Caki2 (cell line): ENCODE measurements at places on chromosomes 7 and 10. TPM values are rescaled to one million over a fixed set of nuclear protein-coding genes. Genes with fewer than 3 reads are reported as not detected.

Gene GPR158
- not detected in 2 replicates for total RNA-seq

Gene ABCC2
- 64.4 and 68.4 TPM in 2 replicates for total RNA-seq

Gene CYREN
- total RNA-seq: 78.9 and 131 TPM in 2 replicates

Gene OSBPL3
- 6.3 and 30.3 TPM in 2 replicates for total RNA-seq

Gene LRRC61
- total RNA-seq: 53.9 and 54.9 TPM in 2 replicates

Gene NEUROG3
- not detected in 2 replicates for total RNA-seq

DNA sequence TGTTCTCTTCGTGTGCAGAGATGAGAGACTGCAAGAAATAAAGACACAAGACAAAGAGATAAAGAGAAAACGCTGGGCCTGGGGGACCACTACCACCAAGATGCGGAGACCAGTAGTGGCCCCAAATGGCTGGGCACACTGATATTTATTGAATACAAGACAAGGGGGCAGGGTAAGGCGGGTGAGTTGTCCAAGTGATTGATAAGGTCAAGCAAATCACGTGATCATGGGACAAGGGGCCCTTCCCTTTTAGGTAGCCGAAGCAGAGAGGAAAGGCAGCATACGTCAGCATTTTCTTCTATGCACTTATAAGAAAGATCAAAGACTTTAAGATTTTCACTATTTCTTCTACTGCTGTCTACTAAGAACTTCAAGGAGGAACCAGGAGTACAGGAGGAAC, 762.1 kb downstream of the TNS3 start:
- no peak for DNase-seq

DNA sequence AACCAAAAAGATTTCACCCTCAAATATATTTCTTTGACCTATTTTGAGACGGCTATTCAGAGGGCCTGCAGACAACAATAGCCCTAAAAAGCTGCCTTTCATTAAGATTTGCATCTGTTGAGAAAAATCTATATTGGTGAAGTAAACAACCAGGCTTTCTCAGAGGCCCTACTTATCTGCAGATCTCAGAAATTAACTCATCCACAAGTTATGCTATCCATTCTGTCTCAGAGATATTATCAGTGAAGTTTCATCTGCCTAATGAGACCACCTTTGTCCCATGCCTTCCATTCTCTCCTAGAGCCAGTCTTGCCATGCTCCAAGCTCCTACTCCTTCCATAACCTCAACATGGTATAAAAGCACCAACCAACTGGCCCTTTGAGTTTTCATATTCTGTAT, 130.3 kb downstream of the CACNA2D1 start:
- no peak for DNase-seq

- no peak for DNase-seq
Measured at GRCh38 chr7:103613655-103614642, 167.9 kb upstream of the SLC26A5 start.

DNA sequence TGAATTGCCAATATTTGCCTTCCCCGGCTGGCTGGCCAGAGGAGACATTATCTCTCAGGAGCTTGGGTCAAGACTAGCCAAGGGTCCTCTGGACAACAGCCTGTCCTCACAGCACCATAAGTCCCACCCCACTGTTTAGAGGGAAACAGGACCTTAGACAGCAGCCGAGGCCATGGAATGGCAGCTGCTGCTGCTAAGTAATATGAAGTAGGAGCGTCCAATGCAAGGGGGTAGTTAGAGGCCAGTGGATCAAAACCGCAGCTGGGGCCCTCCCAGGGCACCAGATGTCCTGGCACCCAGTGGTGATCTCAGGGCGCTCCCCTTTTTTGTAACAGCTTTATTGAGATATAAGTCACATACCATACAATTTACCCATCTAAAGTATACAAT, 12.9 kb upstream of the KCP start:
- no peak for DNase-seq

DNA sequence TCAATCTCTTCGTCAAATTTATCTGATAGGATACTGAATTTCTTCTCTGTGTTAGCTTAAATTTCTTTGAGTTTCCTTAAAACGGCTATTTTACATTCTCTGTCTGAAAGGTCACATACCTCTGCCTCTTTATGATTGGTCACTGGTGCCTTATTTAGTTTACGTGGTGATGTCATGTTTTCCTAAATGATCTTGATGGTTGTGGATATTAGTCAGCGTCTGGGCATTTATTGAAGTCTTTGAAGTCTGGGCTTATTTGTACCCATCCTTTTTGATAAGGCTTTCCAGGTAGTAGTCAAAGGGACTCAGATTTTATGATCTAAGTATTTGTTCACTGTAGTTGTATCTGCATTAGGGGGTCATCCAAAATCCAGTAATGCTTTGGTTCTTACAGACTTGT, 1407.5 kb upstream of the LRRTM3 start:
- peak; percentile 51 for DNase-seq

GRCh38 chr10:21401196-21401595, 124.3 kb downstream of the SKIDA1 start:
- peak; percentile 88 for DNase-seq

DNA sequence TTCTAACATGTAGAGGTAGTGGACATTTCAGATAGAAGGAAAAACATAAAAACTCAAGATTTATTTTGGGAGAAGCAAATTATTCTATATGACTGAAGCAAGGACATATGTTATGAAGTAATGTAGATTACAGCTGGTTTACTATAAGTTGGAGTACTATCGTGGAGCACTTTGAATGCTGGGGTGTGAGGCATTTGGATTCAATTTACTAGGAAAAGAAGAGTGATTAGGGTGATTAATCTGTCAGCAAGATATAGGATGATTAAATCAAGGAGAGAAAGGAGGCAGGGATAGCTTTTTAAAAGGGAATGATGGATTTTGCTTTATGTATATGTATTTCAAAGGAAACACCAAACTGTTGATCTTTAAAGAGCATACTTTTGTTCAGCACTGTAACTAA, 318.4 kb upstream of the KAT6B start:
- no peak for DNase-seq

DNA sequence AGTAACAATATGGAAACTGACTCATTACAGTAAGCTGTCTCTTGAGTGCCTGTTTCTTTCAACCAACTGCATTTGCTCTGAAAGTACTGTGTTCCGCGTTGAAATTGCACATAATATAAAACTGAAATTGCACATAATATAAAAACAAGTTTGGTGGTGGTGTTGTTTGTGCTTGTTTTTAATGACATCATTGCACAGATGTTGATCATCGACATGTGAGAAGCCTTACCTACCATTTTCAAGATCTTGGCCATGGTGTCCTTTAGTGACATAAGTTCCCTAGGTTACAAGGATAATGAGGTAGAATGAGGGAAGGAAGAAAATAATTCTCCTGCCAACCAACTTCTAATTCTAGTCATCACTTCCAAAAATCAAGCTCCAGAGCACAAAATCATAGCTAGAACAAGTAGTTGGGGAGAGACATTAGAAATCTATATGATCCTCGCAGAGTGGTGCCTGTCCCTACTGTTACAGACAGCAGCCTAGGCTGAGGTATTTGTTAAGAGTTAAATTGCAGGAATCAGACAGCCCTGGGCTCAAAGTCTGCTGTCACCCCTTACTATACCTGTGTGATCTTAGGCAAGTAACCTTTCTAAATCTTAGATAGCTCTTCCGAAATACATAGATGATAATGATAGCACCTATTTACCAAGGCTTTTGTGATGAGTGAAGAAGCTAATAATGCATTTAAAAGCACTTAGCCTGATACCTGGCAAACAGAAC, 29.3 kb downstream of the DOCK4 start:
- no peak for DNase-seq

DNA sequence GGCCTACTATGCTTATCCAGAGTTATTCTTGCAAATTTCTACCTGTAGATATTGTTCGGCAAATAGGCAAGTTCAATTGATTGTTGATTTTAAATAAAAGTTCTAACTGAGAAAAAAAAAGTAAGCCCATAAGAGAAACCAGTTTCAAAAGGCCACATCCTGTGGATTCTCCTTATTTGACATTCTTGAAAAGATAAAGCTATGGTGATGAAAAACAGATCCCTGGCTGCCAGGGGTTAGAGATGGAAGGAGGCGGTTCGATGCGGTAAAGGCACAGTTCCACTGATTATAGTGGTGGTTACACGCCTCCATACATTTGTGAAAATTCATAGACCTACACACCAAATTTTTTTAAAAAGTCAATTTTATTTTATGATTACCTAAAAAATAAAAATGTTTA, 347.8 kb downstream of the KCNMA1 start:
- no peak for DNase-seq
